Stimulated activated CD4-positive, alpha-beta T cell treated with anti-CD3 and anti-CD28 coated beads, TNF-alpha, amount 100 ng/mL, for 48 hours (primary cell): ENCODE measurements at places on chromosomes 4 and X.

DNA sequence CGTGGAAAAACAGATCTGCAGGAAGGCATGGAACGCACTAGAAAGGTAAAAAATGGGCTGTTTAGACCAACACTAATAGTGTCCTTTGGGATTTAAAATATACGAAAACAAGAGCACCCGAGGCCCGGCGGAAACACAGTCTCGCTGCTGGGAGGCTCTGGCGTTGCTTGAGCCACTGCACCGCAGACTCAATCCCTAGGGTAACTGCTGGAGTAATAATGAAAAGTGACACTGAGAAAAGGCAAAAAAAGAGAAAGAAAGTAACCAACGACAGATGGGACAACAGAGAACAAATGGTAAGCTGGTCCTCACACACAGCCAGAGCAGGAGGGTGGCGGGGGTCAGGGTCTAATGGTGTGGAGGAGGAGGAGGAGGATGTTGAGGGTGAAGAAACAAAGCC, 15.4 kb downstream of the IRAK1 start:
- DNase-seq: no peak

GRCh38 chrX:47539860-47540259, 21.1 kb upstream of the ARAF start:
- no peak for DNase-seq

- no peak for DNase-seq
Measured at GRCh38 chr4:76435528-76436319, 695 bp downstream of the SHROOM3 start.

GRCh38 chr4:135227842-135228241, 1026.3 kb upstream of the PABPC4L start:
- no peak for DNase-seq

DNA sequence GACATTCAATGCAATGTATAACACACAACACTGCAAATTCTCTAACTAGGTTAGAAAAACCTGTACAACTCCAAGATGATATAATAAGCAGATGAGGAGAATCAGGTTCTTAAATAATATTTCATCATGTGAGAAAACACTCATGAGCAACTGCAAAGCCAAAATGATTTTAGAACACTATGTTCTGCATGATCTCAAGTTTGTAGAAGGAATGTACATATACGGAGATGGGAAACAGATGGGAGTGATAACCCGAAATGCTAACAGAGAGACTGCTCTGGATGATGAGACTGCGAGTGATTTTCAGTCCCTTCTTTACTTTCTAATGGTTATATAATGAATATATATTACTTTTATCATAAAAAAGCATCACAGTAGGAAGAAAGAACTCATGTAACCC, 80.9 kb downstream of the PCYT1B start:
- no peak for DNase-seq

GRCh38 chrX:118392716-118393115, 46.8 kb downstream of the WDR44 start:
- DNase-seq: no peak

- no peak for DNase-seq
Measured at GRCh38 chrX:153778684-153779101, 2.1 kb upstream of the SRPK3 start.

DNA sequence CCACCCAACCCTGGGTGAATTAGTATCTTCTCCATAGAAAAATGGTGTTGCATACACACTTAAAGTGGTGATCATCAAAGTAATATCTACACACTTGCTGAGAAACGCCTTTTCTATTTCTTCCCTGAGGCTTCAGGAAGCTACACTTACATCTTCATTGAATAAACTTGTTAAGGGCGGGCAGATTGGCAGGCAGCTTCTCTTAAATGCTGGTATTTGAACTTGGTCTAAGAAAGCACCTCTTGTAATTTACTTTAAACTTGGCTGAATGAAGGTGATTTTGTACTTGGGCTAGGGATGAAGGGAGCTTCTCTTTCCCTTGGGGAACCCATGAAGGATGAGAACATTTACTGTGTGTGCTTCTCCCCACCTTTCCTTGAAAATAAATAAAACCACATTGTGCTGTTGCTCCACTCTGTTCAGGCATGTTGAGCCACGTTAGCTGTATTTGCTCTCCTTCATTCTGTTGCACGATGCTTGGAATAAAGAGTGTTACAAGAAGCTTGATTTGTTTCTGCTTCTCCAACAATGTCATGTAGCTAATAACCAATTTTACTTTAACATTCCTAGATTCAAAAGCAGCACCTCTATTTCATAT, 430.1 kb downstream of the ANKRD50 start:
- DNase-seq: no peak

- DNase-seq: no peak
Measured at GRCh38 chrX:100477958-100478357, 67.9 kb upstream of the PCDH19 start.

- DNase-seq: no peak
Measured at GRCh38 chr4:155921597-155921996, 18.1 kb downstream of the TDO2 start.

DNA sequence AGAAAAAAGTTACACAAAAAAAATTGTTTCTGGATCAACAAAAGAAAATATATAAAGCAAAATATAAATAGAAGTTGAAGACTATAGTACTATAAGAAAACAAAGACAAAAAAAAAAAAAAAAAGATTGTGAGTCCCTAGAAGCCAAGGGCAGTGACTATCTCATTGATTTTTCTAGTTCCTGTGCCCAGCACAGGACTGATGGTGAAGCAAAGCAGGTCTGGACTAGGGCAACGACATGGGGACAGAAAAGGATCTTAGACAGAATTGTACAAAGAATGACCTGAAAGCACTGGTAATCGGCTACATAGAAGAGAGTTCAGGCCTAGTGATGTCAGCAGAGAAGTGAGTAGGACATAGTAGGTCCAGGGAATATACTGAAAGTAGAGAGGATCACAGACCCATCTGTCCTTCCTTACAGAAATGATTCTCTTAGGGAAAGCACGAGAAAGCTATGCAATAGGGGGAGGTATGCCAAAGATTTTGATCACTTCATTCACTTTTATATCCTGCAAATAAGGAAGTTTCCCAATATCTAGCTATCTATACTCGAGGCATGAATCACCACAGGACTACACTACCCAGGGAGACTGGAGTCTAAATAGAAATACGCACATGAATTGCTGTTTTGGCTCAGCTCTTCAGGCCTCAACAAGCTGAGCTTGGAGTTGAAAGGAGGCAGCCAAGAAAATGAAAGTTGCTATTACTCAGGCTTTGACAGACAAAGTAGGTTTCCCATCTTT, 230.9 kb upstream of the GPC4 start:
- DNase-seq: no peak

GRCh38 chr4:114386637-114387233, 211.9 kb upstream of the UGT8 start:
- no peak for DNase-seq

DNA sequence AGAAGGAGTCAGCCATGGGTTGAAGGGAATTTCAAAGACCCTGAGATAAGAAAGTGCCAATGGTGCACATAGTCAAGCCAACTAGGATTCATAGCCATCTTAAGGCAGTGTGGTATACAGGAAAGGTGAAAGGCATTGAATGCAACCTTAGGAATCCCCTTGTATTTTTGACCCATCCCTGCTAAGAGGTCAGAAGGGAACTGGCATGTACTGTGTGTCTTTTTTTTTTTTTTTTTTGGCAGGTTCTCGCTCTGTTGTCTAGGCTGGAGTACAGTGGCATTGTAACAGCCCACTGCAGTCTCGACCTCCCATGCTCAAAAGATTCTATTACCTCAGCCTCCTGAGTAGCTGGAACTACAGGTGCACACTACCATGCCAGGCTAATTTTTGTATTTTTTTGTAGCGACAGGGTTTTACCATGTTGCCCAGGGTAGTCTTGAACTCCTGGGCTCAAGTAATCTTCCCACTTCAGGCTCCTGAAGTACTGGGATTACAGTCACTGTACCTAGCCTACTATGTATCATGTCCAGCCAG, 40.8 kb downstream of the VSIG4 start:
- no peak for DNase-seq

GRCh38 chr4:101418466-101418865, 71.1 kb upstream of the PPP3CA start:
- DNase-seq: no peak

DNA sequence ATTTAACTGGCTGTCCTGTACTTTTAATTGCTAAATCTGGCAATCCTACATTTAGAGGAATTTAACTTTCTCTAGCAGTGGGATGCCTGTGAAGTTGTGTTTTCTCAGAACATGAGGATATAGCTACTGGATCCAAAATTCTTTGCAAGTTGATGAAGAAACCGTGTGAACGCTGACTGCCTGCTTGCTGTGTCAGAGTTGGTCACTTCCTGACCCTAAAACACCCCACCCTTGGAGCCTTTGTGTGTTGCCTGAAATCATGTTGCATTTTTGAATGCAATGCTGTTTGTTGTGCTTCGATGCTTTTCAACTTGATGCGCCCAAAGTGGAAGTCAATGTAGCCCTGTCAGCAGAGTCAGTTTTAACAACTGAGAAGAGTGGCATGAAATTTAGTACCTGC, 211.2 kb downstream of the ANK2 start:
- DNase-seq: no peak

- no peak for DNase-seq
Measured at GRCh38 chr4:26806331-26806730, 54.3 kb upstream of the STIM2 start.

GRCh38 chrX:65451663-65452062, 82.9 kb downstream of the LAS1L start:
- no peak for DNase-seq

- no peak for DNase-seq
Measured at GRCh38 chr4:156970501-156971164, 966 bp downstream of the PDGFC start.

DNA sequence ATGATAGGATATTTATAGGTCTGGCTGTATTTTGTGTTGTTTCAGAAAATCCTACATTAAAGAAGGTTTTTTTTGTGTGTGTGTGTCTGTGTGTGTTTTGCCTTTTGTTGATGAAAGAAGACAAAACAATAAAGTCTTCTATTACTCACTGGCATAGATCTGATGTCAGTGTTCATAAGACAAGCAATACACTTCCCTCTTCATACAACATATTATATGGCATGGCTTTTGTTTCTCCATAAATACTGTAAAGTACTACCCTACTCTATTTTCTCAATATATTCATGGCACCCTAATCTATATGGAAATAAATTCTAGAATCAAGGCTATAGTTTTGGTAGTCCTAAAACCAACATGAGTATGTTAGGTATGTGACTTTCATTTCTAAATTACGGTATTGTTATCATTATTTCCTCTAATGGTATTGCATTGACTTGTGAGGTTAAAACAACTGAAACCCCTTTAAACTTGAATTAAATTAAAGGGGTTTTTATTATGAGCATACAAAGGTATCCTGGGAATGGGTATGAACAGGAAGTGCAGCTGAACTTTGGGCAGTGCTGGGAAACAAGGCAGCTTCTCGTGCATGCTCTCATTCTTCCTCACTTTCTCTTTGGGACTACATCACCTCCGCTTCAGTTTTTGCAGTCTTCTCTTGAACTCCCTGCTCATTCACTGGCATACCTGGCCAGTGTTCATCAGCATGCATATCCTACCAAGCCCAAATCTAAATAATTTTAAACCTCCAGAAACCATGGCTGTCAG, 70.5 kb upstream of the PRSS48 start:
- DNase-seq: no peak

DNA sequence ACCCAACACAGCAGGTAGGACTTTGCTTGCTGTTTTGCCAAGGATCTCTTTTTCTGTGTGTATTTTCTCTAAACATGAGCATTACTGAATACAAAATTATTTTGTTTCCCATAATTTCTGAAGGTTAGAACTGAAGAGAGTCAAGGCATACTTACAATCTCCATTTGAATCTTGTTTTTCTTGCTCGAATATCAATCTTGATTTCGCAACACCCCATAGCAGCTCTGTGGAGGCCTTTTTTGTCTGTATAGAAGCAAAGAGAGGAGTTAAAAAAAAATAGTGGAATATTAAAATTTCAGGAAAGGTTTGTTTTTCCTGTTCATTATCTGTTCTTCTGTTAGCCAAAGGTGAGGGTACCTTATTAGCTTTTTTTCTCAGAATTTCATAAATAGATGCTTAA, 92.9 kb downstream of the TNIP2 start:
- no peak for DNase-seq

- no peak for DNase-seq
Measured at GRCh38 chrX:22383988-22384387, 111.3 kb downstream of the CBLL2 start.

GRCh38 chrX:43968359-43968781, 4.8 kb downstream of the NDP start:
- no peak for DNase-seq

DNA sequence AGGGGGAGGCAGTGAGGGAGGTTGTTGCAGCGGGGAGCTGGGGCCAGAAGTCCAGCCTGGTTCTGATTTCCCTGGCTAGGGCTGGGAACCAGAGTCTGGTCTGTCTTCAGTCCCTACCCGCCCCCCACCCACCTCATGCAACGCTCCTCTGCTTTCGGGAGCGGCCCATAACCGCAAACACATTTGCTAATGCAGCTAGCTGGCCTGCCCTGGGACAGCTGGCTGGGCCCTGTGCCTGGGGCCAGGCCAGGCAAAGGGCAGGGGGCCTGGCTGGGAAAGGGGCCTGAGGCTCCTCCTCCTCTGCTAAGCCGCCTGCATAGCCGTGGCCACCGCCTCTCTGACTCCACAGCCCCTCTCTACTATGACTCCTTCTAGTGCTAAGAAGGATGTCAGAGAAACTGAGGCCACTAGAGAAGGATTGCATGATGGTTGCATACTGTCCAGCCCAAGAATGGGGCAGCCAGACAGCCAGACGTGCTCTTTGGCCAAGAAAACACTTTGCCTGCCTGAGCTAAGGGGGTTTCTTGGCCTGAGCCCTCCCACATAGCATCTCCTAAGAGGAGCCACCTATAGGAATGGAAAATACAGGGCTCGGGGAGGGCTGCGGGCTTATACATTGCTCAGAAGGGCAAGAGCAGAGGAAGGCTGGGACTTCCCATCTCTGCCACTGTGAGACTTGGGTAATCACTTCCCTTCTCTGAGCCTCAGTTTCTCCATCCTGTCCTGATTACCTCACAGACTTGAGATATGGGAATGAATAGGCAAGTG, 76.9 kb downstream of the PJA1 start:
- DNase-seq: no peak

GRCh38 chrX:105876658-105877057, 54.3 kb downstream of the NRK start:
- DNase-seq: no peak

DNA sequence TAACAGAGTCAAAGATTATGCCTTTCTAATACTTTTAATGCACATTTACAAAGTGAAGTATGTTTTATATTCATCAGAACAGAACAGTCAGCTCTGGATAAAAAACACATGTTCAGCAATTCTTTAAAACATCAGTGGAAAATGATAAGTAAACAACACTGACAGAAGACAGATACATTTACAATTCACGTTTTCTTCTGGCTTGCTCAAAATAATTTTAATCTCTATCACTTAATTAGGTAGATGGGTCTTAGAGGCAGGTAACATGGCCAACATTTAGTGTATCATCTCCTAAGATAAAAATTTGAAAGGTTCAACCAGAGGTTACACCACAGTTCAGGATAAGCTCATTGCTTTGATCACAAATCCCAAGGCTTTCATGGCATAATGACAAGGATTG, 156.8 kb upstream of the MAB21L2 start:
- DNase-seq: no peak

GRCh38 chr4:30832639-30833038, 112.5 kb downstream of the PCDH7 start:
- DNase-seq: no peak
